ENCODE measurements at places on chromosomes 1 and 21. TPM values are rescaled to one million over a fixed set of nuclear protein-coding genes. Genes with fewer than 3 reads are reported as not detected.

OPRD1 gene
- total RNA-seq, result 0.02 TPM

TLR5 gene
- 0.56 TPM for total RNA-seq

TMCC2 gene
- 10.5 TPM for total RNA-seq

ADGRL4 gene
- not detected for total RNA-seq

- H3K4me1 ChIP-seq, result no peaks in the 10 kb centered on the region
- peaks cover 1% of the 10 kb centered on the region for H3K27me3 ChIP-seq
These were observed 377.5 kb downstream of the HLX start for GRCh38 chr1:221256773-221257172.

DNA sequence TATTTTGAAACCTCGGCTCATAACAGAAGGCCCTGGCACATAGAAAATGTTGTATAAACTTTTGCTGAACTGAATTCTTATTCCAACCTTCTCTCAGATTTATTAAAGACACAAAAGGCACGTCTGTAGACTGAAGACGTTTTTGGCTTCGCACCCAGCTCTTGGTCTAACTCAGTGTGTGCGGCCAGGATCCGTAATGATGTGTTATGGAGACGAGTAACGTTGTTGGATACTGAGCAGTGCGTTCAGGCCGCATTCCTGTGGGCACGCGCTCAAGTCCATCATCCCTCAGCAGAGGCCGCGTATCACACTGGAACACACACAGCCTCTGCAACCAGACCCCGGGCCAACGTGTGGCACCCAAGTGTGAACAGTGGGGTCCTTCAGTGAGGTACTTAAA, 154.8 kb upstream of the RAB4A start:
- no peak overlapping the region for H3K27ac ChIP-seq
- no peak overlapping the region for H3K4me3 ChIP-seq
- H3K4me1 ChIP-seq, result peaks cover 7% of the 10 kb centered on the region
- no peak for DNase-seq

DNA sequence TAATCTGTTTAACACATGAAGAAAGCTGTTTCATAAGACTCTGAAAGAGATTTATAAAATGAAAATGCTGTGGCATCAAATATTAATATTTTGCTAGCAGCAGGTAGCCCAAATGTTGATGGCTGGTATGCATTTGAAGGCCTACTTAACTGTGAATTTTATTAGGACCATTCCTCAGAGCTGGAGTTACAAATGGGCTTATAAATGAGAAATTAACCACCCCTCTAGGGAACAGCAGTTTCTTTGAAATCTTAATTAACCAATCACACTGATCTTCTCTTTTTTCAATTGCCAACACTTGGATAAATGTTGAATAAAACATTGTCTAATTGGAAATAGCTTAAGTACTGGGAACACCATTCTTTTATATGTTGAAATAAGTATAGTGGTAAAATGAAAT, 129.9 kb downstream of the GPR52 start:
- peaks cover 16% of the 10 kb centered on the region for H3K36me3 ChIP-seq
- H3K4me1 ChIP-seq, result no peaks in the 10 kb centered on the region

DNA sequence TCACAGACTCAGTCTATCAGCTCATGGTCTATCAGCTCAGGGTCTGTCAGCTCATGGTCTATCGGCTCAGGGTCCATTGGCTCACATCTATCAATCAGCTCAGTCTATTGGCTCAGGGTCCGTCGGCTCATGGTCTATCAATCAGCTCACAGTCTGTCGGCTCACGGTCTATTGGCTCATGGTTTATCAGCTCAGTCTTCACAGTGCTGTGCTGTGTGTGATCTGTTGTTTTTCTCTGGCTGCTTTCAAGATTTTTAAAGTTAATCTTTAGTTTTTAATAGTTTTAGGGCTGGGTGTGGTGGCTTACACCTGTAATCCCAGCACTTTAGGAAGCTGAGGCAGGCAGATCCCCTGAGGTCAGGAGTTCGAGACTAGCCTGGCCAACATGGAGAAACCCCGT, 14.4 kb downstream of the C1orf159 start:
- H3K27ac ChIP-seq, result no peak overlapping the region
- peaks cover 17% of the 10 kb centered on the region for H3K36me3 ChIP-seq
- H3K4me3 ChIP-seq, result no peak overlapping the region

DNA sequence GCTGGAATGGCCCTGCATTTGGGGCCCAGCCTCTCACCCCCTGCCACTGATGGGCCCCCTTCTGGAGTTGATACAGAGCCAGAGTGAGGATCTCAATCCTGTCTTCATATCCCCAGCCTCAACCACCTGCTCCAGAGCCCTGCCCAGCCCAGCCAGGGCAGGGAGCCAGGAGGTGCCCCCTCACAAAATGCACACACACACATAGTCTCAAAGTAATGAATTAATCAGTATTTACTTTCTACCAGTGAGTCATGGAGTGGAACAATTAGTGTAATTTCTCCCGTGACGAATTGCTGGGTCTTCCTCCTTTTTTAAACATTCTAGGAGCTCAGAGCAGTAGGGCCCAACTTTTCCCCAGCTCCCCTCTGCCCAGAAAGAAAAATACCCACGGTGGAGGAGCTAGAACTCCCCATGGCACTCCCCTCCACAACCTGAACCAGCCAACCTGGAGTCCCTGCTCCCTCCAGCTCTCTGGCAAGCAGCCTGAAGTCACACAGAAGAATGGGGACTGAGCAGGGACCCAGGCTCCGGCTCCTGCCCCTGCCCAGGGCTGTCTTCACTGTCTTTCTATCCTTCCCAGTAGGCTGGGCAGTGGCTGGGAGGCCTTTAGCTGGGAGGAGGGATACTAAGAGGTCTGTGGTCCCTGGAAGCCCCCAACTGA, 29.3 kb downstream of the SDC3 start:
- peaks cover 15% of the 10 kb centered on the region for H3K27me3 ChIP-seq
- H3K27ac ChIP-seq, result no peak overlapping the region
- H3K4me3 ChIP-seq, result no peak overlapping the region
- H3K4me1 ChIP-seq, result no peaks in the 10 kb centered on the region
- H3K36me3 ChIP-seq, result no peaks in the 10 kb centered on the region

All from activated CD4-positive, alpha-beta T cell treated with anti-CD3 and anti-CD28 coated beads for 36 hours (primary cell).